ENCODE measurements at places on chromosomes 4 and X.

- no peak for DNase-seq
These were observed 366.0 kb downstream of the BCOR start for GRCh38 chrX:39731735-39732134.

DNA sequence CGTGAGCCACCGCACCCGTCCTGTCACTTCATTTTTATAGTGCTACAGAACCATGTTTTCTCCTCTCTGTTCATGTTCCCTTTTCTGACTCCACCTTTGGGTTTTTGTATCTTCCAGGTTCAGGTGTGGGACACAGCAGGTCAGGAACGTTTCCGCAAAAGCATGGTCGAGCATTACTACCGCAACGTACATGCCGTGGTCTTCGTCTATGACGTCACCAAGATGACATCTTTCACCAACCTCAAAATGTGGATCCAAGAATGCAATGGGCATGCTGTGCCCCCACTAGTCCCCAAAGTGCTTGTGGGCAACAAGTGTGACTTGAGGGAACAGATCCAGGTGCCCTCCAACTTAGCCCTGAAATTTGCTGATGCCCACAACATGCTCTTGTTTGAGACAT lies 12.4 kb downstream of the RAB33A start:
- DNase-seq = no peak

GRCh38 chrX:8984231-8984630 lies 49.7 kb downstream of the FAM9B start:
- DNase-seq = no peak

- DNase-seq = peak; percentile 77
These were observed 55.9 kb downstream of the FGFBP1 start for GRCh38 chr4:15882675-15883086.

- DNase-seq = no peak
These were observed 805.4 kb upstream of the GALNTL6 start for GRCh38 chr4:171007618-171008390.

GRCh38 chrX:48498374-48498809 lies 10.4 kb upstream of the PORCN start:
- no peak for DNase-seq
